ENCODE measurements at places on chromosomes 6 and 20.
A peak's percentile ranks its signal among the peaks of the same experiment; 100 is the strongest.

DNA sequence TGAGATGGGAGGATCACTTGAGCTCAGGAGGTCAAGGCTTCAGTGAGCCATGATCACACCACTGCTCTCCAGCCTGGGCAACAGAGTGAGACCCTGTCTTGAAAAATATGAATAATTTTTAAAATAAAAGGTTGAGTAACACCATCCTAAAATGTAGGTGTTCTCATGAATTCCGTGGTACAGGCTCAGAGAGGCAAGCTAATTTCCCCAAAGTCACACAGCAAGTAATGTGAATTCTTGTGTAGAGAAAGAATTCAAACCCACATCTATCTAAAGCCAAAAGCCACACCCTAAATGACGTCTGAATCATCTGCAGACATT, 80.5 kb downstream of the ZNF217 start:
- no peak for DNase-seq

- no peak for DNase-seq
These were observed 68.1 kb downstream of the PHF20 start for GRCh38 chr20:35839904-35840303.

DNA sequence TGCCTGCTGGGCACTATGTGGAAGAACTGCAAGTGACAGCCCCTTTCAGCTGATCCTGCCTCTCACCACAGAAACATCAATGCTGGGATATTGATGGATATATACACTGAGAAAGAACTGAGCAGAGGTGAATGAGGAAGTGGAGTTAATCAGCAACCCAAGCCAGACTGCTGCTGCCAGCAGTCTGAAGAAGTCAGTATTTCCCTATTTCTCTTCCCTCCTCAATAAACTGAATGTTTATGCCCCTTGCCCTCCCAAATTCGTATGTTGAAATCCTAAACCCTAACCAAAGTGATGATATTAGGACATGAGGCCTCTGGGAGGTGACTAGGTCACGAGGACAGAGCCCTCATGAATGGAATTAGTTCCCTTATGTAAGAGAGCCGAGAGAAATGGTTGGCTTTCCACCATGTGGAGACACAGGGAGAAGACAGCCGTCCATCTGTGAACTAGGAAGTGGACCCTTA, 76.3 kb downstream of the CDK19 start:
- DNase-seq = no peak

- DNase-seq = no peak
These were observed 617.2 kb downstream of the PTPRT start for GRCh38 chr20:42572320-42573016.

- peak; percentile 47 for DNase-seq
These were observed 82.2 kb downstream of the WDR27 start for GRCh38 chr6:169619650-169620049.

DNA sequence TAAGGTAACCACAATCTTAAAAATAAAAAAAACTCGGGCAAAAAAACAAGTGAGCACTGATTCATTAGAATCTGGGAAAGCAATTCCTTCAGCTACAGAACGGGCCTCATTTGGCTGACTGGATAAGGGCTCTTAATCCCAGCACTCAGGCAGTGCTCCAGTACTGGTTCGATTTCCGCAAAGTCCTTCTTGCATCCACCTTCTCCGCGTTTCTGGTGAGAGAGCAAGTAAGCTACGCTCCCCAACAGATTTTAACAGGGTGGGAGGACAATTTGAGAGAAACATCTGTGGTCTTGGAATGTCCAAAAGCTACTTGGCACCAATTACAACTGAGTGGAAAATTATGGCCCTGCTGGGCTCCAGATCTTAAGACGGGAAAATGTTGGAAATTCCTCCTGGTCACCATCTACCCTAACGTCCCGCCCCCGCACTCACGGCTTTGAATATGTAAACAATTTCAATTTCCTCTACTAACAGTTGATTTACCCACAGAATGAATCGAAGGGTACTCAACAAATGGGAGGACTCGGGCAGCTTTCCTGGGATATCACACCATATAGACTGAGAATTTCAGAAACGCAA, 18.1 kb upstream of the ZSCAN9 start:
- DNase-seq = peak; percentile 7

GRCh38 chr6:156809034-156809433, 31.9 kb downstream of the ARID1B start:
- DNase-seq = peak; percentile 37

DNA sequence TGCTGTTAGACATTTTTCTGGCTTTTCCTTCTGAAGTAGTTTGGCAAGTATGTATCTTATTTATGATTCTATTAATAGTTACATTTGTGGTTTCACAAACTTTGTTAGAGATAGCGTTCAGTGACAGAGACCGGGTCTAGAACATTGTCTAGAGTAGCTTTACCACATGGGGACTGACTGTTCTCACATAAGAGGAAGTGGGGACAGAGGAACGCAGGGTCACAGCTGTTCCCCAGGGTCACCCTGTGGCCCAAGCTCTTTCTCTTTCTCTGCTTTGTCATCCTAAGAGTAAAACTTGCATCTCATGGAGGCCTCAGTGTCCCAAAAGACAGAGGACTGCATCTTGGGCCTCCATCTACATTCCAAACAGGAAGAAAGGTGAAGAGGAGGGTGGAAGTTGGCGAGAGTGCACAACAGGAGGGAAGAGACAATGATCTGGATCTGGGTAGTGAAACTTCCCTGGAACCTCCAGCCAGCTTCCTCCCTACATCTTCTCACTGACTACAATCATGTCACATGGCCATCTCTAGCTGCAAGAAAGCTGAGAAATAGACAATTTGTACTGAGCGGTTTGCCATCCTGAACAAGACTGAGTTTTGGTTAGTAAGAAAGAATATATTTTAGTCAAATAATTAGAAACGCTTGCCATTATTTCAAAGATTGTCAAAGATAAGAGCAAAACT, 645.8 kb upstream of the ARID1B start:
- no peak for DNase-seq

- DNase-seq = peak; percentile 45
These were observed 621 bp downstream of the NOL7 start for GRCh38 chr6:13615792-13616120.

DNA sequence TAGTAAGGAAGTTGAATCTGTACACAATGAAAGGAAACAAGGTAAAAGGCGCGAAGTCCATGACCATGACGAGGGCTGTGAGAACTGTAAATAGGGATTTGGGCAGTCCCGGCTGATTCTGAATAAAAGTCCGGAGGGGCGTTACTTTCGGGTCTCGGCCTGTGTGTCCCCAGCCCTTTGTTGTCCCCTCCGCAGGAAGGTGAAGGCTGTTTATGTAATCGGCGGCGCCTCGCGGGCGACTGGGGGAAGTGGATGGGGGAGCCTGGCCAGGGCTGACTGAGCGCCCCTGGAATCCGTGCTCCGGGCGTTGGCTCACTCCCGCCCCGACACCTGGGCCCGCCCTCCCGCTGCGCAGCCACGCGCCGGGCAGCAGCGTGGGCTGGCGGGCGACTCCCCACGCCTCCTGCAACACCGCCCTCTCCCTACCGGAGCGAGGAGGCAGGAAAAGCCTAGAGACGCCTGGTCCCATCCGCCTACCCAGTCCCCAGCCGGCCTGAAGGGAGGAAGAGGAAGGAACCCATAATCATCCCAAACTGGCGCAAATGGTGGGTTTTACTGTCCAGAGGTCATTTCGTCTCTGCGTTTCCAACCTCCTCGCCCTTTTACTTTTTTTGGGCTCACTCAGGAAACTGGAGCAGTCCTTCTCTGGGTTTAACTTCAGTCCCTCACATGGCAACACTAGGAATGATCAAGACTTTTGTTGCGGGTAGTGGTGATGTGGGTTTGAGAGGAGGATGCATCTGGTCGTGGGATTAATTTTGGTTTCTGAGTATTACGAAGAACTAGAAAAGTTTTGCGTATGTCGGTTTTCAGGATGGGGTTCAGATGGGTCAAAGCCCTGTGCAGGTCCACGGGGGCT, 12.1 kb downstream of the TRIM31 start:
- no peak for DNase-seq

GRCh38 chr6:74656453-74656852, 549.4 kb downstream of the COL12A1 start:
- no peak for DNase-seq

GRCh38 chr20:33893314-33893713, 82.2 kb downstream of the CHMP4B start:
- peak; percentile 40 for DNase-seq

DNA sequence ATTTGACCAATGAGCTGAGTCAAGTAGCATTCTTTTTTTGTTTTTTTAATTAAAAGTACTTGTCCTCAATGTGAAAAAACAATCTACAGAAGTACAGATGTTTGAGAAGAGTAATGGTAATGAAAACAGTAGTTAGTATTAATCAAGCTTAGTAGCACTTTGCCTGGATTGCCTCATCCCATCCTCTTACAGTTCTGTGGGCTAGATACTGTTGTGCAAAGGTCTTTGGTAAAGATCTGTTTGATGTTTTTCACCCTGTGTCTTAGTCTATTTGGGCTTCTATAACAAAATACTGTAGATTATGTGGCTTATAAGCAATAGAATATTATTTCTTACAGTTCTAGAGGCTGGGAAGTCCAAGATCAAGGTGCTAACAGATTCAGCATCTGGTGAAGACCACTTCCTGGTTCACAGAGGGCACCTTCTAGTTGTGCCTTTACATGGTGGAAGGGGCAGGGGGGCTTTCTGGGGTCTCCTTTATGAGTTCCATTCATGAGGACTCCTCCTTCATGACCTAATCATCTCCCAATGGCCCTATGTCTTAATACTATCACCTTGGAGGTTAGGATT, 84.3 kb downstream of the SHLD1 start:
- DNase-seq = peak; percentile 17

DNA sequence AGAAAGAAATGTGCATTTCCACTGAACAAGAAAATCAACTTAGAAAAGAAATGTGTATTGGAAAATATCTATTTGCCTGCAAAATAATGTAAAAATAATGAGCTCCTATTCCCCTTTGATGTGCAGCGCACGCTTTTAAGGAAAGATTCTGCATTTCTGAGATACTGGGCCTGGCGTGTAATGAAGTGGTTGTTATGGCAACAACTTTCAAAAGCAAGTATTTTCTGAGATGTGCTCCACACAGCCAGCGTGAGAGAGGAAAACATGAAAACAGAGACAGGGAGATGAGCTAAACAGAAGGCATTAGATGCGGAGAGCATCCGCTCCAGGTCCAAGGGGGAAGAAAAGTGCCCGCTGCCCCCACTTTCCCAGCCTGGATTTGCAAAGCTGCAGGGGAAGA, 39.1 kb upstream of the GTSF1L start:
- no peak for DNase-seq

- DNase-seq = no peak
These were observed 91.6 kb downstream of the PSMG4 start for GRCh38 chr6:3350252-3350796.

DNA sequence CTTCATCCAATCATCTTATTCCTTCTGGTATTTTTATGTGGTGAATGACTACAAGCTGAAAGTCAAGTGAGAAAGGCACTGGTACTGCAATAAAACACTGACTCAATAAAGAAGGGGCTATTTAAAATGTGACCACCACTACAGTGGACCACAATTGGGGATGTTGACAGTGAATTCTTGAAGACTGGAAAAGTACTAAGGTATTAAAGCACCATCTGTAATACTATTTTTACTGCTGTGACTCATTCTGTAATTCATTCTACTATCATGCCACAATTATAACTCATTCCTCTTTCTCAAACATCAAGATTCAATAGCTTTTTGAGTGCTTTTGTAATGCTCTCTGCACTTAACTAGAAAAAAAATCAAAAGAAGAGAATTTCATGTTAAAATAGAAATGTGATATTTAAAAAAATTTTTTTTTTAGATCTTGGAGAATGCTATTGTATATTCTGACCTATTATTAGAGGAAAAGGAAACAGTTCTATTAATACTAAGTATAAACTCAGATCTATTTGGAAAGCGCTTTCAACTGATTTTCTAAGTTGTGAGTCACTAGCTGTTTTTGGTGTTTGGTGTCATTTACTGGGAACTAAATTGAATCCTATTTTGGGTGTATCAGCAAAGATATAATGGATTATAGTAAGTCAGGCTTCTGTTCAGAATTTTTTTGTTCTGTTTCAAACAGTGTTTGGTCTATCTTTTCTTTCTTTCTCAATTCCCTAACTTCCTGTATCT, 104.7 kb upstream of the TMEM170B start:
- peak; percentile 61 for DNase-seq

DNA sequence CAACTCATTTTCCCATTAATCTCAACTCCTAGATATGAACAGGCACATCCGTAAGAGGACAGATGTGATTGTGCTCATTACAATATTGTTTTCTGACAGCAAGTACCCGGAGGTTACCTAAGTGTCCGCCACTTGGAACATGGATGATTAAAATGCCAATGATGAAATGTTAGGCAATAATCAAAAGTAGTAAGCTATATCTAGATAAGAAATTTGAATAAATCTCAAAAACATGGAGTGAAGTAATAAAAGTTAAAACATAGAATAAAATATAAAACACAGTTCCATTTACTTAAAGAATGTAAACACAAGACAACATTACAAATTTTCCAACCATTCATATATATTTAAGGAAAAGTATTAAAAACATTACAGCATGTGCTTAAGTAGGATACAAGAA, 59.2 kb upstream of the LY86 start:
- no peak for DNase-seq

DNA sequence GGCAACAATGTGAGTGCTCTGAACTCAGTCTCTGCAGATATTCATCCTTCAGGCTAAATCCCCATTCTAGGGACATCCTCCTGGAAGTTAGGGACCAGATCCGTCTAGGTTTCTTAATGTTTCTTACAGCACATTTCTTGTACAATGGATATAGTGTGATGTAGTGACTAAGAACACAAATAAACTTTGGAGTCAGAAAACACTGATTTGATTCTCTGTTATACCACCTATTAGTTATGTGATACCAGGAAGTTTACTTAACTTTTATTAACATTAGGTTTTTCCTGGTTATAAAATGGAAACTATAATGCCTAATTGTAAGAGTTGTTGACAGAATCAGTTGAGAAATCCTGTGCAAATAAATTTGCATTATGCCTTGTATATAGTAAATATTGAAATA, 57.6 kb upstream of the KCNQ5 start:
- no peak for DNase-seq

GRCh38 chr6:7157752-7158616, 50.2 kb downstream of the RREB1 start:
- DNase-seq = no peak

DNA sequence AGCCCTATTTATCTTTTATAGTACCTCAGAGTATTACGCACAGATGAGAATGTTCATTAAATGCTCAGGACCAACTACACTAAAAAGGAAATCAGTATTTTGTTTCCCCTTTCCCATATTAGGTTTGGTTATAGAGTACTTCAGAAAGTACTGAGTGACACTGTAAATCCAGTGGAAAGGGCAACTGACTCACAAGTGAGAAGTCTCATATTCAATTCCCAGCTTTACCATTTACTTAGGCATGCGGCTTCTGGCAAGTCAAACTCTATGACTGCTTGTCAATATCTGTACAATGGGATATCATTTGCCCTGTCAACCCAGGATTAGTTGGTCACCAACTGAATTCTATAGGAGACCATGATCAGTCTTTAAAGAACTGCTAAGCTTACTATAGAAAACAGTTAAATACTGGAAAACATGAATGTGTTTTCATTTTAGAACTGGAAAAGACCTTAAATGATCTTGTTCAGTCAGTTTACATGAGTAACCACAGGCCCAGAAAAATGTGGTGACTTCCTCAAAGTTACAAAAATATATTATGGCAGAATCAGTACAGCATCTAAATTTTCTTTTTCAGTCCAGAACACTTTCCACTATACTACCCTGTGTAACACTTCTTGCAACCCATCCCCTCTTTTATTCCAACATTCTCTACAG, 3.6 kb downstream of the MAP3K7 start:
- DNase-seq = peak; percentile 11
